ENCODE measurements at places on chromosomes 1 and 21.

DNA sequence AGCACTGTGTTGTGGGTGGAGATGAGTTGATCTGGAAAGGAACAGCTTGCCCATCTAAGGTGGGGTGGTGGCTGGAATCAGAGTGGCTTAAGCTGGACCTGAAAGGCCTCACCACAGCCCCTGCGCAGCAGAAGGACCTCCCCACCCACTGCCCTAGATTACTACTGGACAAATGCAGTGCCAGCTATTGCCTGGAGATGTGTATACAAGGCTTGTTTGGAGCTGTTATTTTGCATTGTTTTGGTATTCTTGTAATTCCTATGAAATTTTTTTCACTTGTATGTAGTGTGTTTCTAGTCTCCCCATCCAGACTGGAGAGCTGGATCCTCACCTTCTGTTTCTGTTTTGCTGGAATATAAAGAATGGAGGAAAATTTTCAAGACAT is 1.3 kb upstream of the SLC30A1 start:
- DNase-seq, result no peak

GRCh38 chr1:109239409-109240068 is 9.8 kb upstream of the CELSR2 start:
- peak; percentile 66 for DNase-seq

DNA sequence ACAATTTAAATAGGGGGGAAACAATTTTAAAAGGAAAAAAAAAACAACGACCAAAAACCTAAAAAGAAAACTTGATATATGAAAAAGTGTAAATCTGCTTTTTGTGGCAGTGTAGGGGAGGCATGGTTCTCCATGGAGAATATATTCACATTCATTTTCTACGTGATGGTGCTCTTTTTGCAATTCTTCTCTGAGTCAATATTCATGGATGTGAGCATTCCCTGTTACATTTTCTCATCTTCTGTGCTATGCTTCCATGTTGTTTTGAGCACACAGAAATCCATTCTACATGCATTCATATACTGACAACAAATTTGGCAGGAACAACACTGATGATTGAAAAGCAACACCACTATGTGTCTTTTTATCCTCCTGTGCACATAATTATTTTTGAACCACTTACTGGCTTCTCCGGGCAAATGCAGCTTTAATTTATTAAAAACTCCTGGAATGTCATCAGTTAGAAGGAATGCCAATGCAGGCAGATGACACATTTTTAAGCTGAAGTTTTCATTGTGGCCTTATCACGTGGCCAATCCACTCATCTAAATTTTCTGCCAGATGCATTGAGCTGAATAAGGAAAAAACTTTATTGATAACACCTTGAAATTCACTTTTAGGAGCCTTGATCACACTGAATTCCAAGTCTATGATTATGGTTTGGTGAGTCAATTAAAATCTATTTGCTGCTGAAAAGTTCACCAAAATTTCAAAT is 590.6 kb downstream of the NUF2 start:
- DNase-seq, result no peak

DNA sequence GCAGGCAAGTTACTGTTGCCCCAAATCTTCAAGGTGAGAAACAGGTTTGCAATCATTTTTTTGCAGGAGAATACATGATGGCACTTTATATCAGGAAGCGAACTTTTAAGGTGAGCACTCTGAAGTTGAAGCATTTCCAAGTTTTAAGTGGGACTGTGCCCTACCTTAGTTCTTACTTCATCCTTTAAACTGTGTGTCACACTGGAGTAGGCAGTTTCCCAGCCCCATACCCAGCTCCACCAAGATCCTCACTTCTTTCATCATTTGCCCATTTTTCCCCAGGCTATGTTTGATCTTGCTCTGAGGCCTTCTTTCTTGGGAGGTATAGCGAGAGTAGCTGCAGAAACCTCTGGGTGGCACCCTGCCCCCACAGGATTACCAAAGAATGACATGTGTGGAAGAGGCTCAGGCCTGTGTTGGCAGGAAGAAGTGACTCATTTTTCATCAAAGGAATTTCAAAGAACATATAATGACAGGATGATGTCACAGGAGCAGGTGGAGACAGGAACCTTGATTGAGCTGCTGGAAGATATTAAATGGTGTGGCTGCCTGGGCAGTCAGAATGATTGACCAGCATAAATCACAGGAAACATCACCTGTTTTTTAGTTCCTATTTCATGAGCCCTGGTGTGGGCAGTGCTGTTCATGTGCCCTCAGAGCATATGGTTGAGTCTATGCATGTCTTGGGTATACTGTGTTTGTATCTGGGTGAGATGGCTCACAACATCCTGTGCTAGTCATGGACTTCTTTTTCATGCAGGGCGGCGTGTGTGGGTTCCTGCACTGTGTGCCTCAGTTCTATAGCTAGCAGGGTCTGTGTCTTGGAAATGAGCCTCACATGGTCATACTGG is 20.8 kb upstream of the MACF1 start:
- peak; percentile 99 for DNase-seq

DNA sequence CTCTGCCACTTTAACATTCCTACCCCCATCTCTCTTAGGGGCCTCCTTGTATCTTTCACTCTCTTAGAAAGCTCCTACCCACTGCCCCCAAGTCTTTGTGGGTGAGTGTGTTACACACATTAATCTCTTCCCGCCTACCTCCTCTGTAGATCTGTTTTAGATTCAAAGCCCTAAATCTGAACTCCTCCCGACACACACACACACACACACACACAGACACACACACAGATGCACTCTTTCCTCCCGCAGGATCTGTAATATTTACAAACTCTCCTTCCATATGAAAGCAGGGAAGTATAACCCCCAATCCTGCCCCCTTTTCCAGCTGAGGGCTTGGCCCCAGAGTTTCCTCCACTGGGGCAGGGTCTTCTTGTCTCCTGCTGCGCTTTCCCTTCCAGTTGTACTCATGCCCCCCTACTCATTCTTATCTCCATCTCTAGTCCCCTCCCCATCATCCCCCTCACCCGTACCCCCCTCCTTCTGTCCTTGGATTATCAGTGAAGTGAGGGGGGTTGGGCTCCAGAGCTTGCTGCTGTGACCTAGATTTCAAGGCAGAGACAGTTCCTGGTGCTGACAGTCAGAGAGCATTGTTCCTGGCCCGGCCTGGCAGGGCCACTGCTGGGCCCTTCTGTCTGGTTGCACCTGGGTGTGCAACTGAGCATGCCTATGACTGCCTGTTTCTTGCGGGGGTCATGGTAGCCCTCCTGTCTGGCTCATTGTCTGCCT is 4.3 kb downstream of the PEA15 start:
- no peak for DNase-seq

DNA sequence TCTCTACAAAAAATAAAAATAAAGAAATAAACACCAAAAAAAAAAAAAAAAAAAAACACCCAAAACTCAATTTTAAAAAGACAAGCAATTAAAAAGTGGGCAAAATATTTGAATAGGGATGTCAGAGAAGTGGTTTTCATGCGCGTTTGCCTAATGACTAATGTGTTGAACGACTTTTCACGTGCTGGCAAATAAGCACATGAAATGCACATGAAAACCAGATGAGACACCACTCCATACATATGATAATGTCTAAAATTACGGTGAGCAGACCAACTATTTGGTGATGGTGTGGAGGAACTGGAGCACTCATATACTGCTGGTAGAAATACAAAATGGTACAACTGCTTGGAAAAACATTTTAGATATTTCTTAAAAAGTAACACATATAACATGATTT is 39.4 kb upstream of the UHMK1 start:
- DNase-seq, result no peak

DNA sequence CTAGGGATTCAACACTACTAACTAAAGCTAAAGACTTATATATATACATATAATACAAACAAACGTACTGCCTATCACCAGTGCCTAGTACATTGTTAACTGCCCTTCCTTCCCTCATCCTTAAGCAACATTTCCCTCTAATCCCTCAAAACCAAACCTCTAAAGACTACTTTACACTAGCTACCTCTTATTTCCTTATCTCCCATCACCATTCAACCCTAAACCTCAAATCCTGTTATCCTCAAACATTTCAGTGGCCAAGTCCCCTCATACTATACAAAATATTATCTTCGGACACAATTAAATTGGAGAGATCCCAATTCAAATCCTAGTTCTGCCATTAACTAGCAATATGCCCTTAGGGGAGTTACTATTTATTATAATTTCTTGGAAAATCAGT is 3.7 kb downstream of the SCAF4 start:
- no peak for DNase-seq

DNA sequence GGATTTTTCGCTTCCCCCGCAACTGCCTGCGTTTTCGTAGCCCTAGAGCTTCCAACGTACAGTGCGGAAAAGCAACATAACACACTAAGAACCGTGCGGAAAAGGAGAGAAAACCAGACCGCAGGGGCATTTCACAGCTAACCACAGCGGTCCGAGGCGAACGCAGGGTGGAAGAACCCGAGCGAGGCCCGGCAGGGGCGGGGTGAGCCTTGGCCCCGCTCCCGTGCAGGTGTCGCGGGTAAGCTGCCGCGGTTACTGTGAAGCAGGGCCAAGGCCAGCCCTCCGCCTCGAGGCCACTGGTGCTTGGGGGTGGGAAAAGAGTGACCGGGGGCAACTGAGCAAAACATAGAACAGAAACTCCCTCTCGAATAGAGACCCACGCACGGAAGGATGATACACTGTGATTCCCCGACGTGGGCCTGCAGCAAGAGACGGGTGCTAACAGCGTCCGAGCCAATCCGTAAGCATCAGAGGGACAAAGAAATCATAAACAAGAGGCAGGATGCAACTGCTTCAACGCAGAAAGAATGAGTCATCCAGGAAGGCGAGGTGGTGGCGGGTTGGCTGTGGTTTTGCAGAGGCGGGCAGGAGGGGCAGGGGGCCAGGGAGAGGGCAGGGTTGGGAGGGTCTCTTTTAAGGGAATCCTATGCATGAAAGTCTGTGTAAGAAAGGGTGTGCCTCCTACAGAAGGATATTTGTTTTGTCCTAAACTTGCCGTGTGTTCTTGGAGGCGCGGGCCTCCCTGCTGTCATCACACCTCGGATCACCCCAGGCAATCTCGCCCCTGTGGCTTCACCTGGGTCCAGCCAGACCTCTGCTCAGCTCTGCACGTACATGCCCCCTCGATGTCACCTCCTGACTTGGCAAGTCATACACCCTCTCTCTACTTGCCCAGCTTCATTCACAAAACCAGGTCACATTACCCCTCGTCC is 7.3 kb downstream of the GNG4 start:
- peak; percentile 82 for DNase-seq

DNA sequence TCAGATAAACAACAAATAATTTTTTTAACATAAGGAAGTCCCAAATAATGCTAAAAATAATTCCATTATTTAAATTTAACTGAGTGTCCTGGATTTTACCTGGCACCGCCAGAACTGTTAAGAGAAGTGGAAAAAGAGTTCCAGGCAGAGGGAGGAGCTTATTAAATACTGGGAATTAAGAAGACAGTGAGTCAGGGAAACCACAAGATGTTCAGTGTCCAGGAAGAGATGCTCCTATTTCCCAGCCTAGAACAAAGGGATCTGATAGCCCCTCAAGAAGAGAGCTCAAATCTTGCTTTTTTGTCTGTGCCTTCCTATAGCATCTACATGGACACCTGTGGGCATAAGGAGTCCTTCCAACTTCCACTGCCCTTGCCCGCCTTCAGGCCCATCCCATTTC is 85.9 kb downstream of the PGM1 start:
- no peak for DNase-seq

GRCh38 chr1:9389968-9390367 is 97.3 kb downstream of the SPSB1 start:
- no peak for DNase-seq

DNA sequence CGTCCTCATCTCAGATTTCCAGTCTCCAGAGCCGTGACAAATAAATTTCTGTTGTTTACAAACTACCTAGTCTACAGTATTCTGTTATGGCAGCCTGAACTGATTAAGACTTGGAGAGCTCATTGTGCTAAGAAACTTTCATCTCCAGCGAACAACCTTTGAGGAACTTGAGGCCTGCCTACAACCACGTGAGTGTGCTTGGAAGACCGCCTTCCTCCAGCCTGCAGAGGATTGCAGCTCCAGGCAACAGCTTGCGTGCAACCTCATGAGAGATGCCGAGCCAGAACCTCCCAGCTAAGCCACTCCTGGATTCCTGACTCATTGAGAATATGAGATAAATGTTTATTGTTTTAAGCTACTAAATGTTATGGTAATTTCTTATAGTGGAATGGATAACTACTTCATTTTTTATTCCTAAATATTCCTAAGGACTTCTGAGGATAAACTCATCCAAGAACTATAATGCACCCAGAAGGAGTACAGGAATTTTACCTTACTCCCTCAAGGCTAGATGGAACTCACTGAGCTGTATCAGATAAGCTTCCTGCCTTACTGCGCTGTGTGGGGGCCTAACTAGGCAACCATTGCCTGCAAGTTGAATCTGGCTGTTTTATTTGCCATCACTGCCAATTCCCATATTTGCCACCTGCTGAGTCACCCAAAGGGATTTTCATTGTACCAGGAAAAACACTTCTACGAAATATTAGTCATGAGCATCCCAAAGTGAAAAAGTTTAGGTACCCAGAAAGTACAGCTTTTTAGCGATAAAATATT is 17.6 kb downstream of the FAM177B start:
- no peak for DNase-seq

DNA sequence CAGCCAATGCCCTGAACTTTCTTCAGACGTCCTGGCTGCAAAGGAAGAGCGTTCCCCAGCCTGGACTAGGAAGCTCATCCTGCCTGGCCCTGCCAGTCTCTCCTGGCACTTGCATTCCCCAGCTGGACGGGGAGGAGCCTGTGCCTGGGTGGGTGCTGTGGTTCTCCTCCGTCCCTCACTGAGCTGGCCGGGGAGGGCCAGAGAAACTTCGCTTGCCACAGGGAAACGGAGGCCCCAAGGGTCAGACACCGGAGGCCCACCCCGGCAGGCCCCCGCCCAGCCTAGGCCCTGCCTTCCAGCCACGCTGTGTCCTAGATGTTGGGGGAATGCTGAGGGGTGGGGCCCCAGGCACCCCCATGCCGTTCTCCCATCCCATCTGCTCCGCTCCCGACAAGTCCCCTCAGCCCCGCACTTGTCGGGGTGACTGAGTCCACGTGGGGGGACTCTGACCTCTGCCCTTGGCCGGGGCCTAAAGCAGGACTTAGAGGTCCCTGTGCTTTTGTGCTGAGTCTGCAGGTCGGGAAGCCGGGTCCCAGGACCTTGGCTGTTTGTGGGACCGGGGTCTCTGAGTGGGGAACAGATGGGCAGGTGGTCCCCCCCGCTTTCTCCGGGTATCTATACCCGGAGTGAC is 4.8 kb downstream of the FTCD start:
- DNase-seq, result no peak

GRCh38 chr1:12326986-12327385 is 97.2 kb downstream of the VPS13D start:
- no peak for DNase-seq

DNA sequence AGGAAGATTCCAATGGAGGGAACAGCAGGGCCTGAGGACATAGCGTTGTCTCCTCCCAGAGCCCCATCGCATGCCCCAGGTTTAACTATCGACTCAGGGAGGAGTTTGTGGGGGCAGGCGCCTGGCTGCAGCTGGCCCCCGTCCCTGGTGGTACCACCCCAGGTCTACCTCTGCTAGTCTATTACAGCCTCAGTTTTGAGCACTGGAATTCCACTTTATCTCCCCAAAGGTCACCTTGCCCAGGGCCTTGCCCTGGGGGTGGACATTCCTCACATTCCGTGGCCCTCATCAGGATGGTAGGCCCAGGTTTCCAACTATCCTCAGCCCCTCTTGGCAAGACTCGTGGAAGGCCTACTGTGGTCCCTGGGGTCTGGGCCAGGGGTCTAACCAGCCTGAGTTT is 65.4 kb upstream of the SSBP3 start:
- no peak for DNase-seq

- DNase-seq, result no peak
Measured at GRCh38 chr1:159791461-159791860, 10.7 kb downstream of the DUSP23 start.
